ENCODE measurements at places on chromosomes 7 and 10.

- peak; percentile 97 for DNase-seq
These were observed 4.9 kb upstream of the PHKG1 start for GRCh38 chr7:56097700-56098099.

GRCh38 chr7:101912716-101913110, 95.3 kb downstream of the CUX1 start:
- DNase-seq: no peak

GRCh38 chr7:47492716-47493325, 89.1 kb downstream of the TNS3 start:
- no peak for DNase-seq

DNA sequence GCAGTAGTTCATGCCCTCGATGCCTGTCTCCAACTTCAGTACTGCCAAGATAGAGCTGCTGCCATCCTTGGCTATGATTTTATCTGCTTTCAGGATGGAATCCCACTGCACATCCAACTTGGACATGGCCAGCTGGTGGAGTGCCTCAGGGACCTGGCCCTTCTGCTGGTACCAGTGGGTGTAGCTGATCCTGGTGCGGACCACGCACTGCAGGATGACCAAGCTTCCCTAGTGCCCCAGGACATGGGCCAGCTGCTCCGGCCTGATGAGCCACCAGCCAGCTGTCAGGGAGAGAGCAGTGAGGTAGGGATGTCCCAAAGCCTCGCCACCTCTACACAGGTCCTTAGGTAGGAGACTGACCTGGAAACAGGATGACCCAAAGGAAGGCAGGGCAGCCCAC, 49.0 kb upstream of the TARP start:
- no peak for DNase-seq
